ENCODE measurements at places on chromosomes 16 and 17. TPM values are rescaled to one million over a fixed set of nuclear protein-coding genes. Genes with fewer than 3 reads are reported as not detected.

TSPAN10 gene
- total RNA-seq = 2.2 TPM

GGT6 gene
- 41.6 TPM for total RNA-seq

TBC1D3H gene
- not detected for total RNA-seq

C16orf92 gene
- not detected for total RNA-seq
